ENCODE measurements at places on chromosomes 2 and 18. TPM values are rescaled to one million over a fixed set of nuclear protein-coding genes. Genes with fewer than 3 reads are reported as not detected.

DNA sequence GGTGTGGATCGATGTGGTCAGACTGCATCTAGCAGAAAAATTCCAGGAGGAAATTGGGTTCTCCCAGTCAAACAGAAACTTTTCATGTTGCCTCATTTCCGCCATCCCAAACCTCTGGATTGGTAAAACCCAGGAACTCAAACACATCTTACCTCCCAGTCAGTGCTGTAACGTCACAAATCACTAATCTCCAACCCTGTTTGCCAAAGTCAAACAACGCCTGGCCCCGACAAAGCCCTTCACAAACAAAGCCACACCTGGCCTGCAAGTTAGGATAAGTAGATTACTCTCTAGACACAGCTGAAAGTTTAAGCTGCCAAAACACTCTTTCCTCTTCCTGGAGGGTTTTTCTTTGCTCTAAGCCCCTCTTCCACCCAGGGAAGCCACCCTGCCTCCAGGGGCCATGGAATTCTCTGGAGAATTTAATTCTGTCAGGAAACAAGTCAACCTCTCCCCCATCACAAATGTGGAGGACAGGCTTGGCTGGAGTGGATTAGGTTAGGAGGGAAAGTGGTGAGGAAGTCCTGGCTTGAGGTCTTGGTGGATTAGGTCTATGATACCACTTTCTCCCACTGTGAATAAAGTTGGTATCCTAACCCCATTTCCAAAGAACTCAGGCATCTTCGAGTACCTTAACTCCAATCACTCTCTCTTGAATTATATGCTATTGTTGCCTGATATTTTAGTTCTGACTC lies 86.7 kb downstream of the LYPD6B start:
- no peak for DNase-seq
- H3K36me3 ChIP-seq: no peaks in the 10 kb centered on the region
- no peak overlapping the region for H3K27ac ChIP-seq
- no peaks in the 10 kb centered on the region for H3K27me3 ChIP-seq
- no peaks in the 10 kb centered on the region for H3K4me1 ChIP-seq
- no peak overlapping the region for H3K4me3 ChIP-seq

- H3K36me3 ChIP-seq: peaks cover 33% of the 10 kb centered on the region
- peak; percentile 17 for DNase-seq
- H3K27me3 ChIP-seq: no peaks in the 10 kb centered on the region
- H3K4me3 ChIP-seq: no peak overlapping the region
- H3K27ac ChIP-seq: no peak overlapping the region
Measured at GRCh38 chr2:106108351-106108750, 85.8 kb downstream of the UXS1 start.

DNA sequence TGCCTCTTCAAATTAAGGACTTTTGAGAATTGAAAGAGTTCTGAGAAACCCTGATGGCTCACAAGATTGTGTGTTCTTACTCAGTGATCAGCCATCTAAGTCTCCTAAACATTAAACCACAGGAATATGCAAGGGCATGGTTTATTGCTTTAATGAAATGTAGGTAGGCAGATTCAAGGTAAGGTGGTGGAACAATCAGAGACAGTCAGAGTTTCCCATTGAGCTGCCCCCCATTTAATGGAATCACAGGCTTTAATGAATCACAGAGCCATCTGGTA lies 107.8 kb upstream of the LRATD1 start:
- no peaks in the 10 kb centered on the region for H3K4me1 ChIP-seq
- H3K27ac ChIP-seq: no peak overlapping the region
- no peaks in the 10 kb centered on the region for H3K36me3 ChIP-seq
- H3K4me3 ChIP-seq: no peak overlapping the region

The CCDC148 gene
- 3.5 TPM for total RNA-seq

- no peak overlapping the region for H3K27ac ChIP-seq
- no peaks in the 10 kb centered on the region for H3K27me3 ChIP-seq
- DNase-seq: no peak
- H3K36me3 ChIP-seq: no peaks in the 10 kb centered on the region
- no peaks in the 10 kb centered on the region for H3K4me1 ChIP-seq
Measured at GRCh38 chr2:10770956-10771750, 41.4 kb downstream of the PDIA6 start.

All from SJSA1 (cell line).